ENCODE measurements at places on chromosomes 6 and 20. TPM values are rescaled to one million over a fixed set of nuclear protein-coding genes. Genes with fewer than 3 reads are reported as not detected.

Gene SRSF12
- total RNA-seq, result not detected

Gene CLIC5
- 0.19 TPM for total RNA-seq

Gene LINC00237
- total RNA-seq, result not detected

Gene IL17A
- not detected for total RNA-seq

Gene RAET1G
- total RNA-seq, result 0.33 TPM

Gene LPA
- total RNA-seq, result not detected

Gene GCLC
- 27.4 TPM for total RNA-seq
